Stomach (tissue), 19 donors: ENCODE measurements at places on chromosomes 13 and 19. TPM values are rescaled to one million over a fixed set of nuclear protein-coding genes. Genes with fewer than 3 reads are reported as not detected.

TNFSF9 gene
- total RNA-seq: not detected

DNA sequence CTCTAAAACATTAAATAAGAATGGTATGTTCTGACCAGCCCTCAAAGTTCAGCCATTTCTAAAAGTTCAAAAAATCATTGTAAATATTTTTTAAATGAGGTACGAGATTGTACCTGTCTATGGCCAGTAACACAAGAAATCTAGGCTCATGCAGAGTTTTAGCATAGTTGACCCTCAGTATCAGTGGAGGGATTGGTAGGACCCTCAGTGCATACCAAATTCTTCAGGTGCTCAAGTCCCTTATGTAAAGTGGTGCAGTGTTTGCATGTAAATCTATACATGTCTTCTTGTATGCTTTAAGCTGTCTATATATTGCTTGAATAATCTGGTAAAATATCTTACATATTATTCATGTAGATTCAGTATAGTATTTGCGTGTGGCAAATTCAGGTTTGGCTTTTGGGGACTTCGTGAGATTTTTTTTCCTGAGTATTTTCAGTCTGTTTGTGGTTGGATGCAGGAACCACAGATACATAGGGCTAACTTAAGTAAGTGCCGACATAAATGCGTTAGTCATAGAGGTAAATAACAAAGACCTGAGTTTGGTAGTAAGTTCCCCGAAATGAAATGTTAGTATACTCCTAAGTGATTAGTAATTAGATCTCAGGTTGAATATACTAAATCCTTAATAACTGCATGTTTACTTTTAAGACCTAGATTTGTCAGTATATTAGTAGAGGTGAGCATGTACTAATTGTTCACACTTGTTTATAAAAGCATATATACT lies 7.8 kb downstream of the MIR17HG start:
- no peak for DNase-seq

DNA sequence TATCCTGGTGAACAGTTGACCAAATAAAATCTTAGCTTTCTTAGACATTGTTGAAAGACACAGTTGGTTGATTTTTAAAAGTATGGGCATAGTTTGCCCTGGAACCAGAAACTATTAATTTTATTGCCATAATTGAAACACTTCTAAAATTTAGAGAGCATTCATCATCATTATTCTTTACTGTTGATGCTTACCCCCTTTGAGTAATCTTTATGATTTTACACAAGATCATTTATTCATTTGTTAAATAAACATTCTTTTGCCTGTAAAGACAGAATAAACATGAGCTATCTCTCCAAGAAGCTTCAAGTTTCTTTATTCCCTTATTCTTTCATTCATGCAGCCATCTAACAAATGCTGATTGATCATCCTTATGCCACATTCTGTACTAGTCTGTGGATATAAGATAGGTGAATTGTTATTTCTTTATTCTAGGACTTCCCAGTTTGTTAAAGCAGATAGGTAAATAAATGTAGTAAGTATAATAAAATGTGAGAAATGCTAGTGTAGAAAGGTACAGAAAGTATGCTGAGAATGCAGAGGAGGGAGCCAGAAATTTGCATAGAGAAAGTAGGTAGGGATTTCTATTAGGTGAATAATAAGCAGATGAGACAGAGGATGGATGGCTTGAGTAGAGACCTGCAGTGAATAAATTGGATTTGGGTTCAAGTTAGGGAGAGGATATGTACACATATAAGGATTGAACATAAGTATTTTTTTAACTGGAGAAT lies 8.2 kb downstream of the SERTM1 start:
- no peak for DNase-seq

DNA sequence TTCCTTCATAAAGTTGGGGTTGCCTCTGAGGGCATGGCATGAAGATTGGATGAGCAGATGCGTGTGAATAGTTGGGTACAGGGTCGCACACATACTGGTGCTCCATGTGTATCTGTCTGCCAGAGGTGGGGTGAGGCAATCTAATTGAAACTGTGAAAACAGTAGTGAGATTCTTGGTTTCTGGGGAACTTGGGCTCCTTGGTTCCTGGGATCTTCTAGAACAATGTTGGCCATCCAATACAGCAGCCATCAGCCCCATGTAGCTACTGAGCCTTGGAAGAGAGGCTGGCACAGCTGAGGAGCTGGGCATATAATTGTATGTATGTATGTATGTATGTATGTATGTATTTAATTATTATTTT lies 616 bp downstream of the FCHO1 start:
- no peak for DNase-seq

DNA sequence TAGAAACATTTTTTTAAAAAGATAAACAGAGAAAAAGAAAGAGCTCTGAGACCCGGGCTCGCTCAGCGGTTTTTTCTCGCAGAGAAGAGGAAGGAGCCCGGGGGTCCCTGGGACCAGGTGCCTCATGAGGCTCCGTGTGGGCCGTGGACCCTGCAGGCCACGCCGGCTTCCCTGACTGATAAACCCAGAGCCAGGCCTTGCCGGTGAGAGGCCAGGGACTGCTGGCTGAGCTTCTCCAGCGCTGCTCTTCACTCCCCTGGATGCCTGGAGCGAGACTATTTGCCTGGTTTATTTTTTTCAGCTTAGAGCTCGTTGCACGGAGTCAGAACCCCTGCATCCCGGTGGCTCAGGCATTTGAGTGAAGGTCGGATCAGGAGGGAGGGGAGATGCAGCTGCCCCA lies 53.4 kb upstream of the F7 start:
- no peak for DNase-seq

GRCh38 chr13:50711996-50712395 lies 131.5 kb downstream of the DLEU7 start:
- DNase-seq: no peak

DNA sequence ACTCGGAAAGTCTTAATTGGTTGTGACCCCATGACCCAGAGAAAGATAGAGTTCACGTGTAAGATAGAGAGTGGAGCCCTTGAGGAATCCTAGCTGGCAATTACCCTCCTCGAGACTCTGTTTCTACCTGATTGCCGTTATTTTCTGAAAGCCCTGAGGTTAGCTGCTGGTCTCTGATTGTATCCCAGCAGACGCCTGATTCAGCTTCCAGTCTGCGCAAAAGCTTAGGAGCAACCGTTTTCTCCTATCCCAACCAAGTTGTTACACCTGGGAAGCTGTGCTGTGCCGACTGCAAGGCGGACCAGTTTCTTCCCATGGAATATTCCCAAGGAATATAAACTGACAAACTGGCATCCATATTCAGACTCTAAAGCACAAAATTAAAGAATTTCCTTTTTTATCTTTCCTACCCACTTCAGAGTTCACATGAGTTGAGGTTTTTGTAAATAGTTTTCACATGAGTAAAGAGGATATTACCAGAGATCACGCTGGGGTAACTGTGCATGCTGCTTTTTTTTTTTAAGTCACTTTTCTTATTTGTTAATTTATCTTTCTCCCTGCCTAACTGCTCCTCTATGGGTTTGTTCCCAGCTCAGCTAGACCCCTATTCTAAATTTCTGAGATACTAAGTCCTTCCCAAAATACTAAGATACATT lies 1.5 kb upstream of the TRPC4 start:
- no peak for DNase-seq
